Immature natural killer cell (primary cell): ENCODE measurements at places on chromosomes 2 and 18. TPM values are rescaled to one million over a fixed set of nuclear protein-coding genes. Genes with fewer than 3 reads are reported as not detected.

- no peak for DNase-seq
Measured at GRCh38 chr18:58315041-58315440, 271.0 kb downstream of the NEDD4L start.

DNA sequence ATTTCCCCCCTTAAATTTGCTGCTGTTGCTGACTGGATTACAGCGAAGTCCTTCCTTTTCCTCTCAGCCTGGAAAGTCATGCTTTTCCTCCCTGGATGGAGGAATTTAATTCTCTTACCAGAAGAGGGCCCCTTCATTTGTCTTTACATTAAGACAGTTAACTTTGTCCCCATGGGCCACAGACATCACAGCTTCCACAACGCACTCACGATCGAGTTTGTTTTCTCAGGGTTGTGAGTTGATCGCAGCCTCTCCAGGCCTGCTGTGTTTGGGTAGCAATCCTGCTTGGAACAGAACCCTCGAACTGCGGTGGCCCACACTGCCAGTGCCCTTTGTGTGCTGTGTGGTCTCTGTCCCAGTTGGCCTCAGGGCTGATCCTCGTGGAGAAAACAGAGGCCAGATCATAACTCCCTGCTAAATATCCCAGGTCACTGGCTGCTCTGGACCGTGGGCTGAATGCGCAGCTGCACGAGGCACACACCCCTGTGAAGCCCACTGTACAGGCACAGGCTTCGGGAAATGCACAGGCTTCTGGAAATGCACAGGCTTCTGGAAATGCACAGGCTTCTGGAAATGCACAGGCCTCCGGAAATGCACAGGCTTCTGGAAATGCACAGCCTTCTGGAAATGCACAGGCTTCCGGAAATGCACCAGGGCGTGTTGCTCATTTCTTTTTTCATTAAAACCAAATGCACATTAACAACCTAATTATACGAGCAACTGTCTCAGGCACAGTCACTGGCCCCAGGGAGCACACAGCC, 2.2 kb upstream of the PDIA6 start:
- no peak for DNase-seq

DNA sequence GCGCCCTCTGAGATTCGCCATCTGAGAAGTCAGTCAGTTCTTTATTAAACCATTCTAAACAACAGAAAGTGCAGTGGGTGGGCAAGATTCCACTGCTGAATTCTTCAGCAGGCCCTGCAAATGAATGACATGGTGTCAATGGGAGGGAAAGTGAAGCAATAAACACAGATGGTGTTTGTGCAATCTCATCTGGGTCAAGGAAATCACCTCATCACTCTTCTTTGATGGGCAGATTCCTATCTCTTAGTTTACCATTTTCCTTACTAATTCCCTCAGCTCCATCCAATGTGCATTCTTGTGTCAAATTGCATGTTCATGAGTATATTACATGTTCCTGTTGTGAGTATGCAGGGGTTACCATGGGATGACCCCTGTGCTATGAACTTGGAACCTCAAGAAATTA, 100.7 kb upstream of the CYP1B1 start:
- DNase-seq: no peak

Gene ABCG8
- polyA plus RNA-seq: not detected

Gene GKN2
- not detected for polyA plus RNA-seq

Gene KCNG3
- polyA plus RNA-seq: not detected
